ENCODE measurements at places on chromosomes 5 and 9.

DNA sequence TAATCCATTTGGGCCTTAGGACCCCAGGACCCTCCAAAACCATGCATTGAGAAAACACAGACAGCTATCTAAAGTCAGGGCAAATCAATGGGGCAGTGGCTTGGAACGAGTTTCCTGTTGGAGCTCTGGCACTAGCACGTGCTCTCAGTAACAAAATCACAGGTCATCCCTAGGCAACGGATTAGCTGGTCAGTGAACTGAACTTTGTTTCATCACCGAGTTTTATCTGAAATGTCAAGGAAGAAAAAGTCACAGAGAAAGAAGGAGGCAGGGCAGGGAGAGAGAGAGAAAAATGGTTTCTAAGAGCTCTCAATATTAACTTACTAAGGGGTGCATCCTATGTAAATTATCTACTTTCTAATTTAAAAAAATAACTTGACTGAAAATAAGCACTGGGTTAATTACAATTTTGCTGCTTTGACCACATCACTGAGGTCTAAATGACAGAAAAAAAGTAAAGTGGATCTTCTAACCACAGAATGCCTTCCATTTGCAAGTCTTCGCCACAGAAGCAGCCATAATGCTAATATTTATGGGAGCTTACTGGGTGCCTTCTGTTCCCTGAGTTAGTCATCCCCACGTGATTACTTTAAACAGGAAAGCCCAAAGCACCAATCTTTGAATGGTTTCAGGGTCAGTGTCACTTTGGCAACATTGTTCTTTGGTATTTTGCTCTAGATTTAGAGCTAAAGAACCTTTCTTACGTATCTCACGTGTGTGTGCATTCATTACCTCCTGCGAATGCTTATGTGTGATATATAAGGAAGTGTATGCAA lies 503.9 kb downstream of the RASEF start:
- no peak for DNase-seq

DNA sequence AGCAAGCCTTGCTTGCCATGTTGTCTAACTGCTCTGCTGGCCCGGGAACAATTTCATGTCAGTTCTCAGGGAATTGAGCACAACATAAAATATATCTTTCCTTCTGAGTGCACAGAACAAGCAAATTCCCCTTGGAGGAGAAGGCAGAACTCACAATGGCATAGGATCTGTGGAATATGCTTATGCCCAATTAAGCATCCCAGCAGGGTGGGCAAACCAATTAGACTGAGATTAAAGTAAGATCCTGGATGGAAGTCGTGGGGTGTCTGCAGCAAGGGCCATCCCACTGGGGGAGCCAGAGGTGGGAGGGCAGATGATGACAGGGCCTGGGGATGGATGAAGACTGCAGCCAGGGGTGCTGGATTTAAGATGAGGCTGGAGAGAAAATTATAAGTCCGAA lies 114.1 kb downstream of the BRINP1 start:
- no peak for DNase-seq

- no peak for DNase-seq
Observed at GRCh38 chr9:92952906-92953610, 5.7 kb downstream of the FGD3 start.

GRCh38 chr5:135214897-135215616 lies 181.0 kb upstream of the PITX1 start:
- DNase-seq = no peak

DNA sequence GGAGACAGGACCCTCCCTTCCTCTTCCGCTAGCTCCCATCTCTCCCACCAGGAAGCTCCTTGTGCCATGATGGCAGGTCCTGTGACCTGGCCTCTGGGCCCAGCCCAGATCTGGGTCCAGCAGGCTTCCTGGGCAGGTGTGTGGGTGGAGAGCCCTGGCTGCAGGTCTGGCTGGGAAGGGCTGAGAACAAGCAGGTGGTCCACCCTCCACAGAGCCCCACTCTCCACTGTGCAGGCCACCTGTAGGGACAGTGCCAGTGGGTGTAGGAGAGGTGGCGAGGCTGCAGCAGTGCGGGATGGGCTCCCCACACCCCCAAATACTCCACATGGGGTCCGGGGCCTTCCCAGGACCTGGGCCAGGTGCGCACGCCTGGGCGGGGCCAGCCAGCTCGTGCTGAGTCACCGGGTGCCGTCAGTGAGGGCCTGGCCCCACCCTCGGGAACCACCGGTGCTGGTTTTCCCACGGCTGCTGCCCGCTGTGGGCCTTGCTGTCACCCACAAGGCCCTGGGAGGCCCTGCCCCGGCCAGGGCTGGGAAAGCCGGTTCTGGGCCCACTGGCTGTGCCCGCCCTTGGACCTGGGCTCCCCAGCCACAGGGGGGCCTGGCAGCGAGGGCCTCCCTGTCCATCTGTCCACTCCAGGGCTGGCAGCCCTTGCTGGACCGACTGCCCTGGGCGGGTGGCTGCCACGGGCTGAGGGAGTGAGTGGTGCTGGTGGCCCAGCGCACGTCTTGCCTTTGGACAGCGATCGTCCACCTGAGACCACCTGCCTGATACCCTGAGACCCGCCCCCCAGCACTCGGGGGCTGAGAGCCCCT lies 9.3 kb upstream of the NRARP start:
- no peak for DNase-seq

DNA sequence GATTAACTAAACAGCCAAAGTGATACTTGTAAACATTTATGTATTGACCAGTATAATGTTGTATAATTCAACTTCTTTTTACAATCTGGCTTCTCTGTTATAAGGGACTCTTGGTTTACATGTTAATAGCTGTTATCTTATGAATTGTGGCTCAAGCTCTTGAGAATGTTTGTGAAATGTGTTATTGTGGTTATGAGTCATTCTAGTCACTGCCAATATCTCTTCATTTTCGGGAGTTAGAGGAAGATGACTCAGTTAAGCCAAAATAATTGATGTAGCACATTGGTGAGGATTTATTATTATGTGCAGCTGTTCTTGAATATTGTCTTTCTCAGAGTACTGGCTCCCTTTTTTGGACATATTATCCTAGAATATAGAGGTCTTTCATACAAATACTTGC lies 655.2 kb upstream of the RIOK2 start:
- DNase-seq = no peak

DNA sequence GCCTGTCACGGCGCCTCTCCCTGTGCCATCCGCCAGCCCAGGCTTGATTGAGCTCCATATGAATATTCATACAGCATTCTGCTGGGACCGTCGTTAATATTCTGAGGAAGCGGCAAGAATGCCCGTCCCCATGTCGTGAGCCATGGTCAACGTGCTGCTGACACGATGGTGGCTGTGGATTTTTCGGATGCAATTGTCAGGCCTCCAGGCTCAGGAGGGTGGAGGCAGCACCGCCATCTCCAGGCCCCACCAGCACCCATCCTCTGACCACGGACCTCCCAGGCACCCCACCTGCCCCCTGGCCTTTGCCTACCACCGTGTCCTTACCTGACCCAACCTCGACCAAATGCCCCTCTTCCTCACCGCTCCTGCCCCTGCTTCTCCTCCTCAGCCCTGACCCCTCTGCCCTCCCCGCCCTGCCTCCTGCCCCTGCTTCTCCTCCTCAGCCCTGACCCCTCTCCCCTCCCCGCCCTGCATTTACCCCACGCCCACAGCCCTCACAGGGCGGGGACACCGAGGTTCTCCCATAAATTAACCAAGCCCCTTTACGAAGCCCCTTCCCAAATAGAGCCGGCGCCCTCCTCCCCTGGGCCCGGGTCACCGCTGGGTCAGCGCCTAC lies 9.9 kb downstream of the TMEM250 start:
- DNase-seq = no peak

DNA sequence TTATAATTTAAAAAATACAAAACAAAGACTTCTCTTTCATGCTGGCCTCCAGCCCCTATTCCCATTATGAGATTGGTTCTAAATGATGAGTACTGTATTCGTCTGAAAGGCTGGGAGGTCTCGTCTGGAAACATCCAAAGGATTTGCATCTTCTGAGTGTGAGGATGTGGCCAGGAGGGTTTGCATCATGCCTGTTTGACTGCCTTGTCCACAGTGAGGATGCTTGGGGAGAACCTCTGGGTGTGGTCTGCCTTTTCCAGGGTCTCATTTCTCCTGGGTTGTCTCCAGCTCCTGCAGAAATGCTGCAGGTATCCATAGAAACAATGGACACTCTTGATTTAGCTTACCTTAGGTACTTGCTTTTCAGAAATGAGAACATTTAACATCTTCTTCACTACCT lies 26.4 kb upstream of the CXCL14 start:
- no peak for DNase-seq

DNA sequence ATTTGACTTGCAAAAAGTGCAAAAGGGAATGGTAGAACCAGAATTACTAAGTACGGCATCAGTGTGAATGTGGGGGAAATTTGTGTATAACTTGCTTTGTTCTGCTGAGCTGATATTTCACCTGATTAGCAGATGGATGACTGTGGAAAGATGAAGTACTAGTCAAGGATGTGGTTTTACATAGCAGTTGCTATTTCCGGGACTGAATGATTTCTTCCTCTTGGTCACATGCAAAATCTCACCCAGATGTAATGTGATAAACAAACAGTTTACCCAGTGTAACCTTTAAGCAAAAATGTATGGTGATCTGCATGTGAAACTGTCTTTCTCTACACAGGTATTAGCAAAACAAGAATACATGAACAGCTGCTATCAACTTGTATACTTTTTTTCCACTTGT lies 46.1 kb downstream of the DCP2 start:
- no peak for DNase-seq

GRCh38 chr5:128487041-128487440 lies 51.0 kb downstream of the FBN2 start:
- no peak for DNase-seq

DNA sequence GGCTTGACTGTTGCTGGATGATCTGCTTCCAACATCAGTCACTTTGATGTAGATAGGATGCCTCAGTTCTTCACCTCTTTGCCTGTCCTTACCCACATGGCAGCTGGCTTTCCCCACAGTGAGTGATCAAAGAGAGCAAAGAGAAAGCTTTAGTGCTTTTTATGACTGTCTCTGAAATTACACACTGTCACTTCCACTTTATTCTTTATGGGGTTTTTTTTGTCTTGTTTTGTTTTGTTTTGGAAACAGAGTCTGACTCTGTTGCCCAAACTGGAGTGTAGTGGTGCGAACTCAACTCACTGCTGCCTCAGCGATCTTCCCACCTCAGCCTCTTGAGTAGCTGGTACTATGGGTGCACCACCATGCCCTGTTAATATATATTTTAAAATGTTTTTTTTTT lies 32.4 kb upstream of the C5orf24 start:
- no peak for DNase-seq

DNA sequence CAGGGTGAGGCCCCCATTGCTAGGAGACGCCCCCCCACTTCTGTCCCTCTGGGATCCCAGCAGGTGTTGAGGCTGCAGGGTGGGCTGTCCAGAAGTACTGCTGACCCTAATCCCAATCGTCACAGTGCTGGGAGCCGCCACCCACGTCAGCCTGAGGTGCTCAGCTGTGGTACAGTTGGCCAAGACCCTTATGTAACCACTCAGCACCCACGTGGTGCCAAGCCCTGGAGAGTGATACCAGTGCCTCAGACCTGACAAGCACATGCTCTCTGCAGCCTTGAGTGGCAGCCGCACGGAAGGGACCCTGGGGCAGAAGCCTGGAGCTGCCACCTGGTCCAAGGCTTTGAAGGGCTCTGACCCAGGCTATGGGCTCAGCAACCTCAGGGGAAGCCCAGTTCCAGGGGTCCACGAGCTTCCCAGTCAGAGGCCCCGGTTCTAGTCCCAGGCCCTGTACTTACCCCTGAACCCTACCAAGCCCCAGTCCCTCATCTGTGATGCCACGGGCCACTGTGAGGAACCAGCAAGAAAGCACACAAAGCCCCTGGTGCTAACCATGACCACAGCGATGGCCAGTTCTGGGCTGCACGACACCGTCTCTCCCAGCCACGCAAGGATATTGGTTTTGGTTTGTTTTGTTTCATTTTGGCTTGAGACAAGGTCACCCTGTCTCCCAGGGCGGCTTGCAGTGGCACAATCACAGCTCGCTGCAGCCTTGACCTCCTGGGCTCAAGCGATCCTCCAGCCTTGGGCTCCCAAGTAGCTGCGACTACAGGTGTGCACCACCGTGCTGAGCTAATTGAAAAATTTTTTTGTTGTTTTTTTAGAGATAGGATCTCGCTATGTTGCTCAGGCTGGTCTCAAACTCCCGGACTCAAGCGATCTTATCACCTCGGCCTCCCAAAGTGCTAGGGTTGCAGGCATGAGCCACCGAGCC lies 50.7 kb downstream of the DBH start:
- no peak for DNase-seq

GRCh38 chr9:69899491-69899890 lies 78.9 kb downstream of the CFAP95 start:
- no peak for DNase-seq

- DNase-seq = no peak
Observed at GRCh38 chr5:168654211-168654721, 75.1 kb upstream of the PANK3 start.

DNA sequence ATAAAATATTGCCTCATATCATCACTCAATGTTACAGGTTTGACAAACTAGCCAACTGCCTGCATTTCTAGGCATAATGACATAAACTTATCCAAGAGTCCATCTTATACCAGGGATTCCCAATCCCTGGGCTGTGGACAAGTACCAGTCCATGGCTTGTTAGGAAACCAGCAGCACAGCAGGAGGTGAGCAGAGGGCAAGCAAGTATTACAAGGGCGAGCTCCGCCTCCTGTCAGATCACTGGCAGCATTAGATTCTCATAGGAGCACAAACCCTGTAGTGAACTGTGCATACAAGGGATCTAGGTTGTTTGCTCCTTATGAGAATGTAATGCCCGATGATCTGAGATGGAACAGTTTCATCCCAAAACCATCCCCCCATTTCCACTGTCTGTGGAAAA lies 144.9 kb downstream of the PRKACG start:
- DNase-seq = no peak

DNA sequence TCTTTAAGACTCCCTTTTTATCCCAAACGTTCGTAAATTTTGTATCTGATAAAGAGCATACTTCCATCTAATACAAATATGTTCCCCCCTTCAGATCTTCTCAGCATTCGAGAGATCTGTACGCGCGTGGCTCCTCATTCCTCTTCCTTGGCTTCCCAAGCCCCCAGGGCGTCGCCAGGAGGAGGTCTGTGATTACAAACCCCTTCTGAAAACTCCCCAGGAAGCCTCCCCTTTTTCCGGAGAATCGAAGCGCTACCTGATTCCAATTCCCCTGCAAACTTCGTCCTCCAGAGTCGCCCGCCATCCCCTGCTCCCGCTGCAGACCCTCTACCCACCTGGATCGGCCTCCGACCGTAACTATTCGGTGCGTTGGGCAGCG lies 19.9 kb downstream of the CDKN2A start:
- DNase-seq = no peak

- DNase-seq = peak; percentile 64
Observed at GRCh38 chr5:132272311-132273210, 15.1 kb downstream of the PDLIM4 start.

DNA sequence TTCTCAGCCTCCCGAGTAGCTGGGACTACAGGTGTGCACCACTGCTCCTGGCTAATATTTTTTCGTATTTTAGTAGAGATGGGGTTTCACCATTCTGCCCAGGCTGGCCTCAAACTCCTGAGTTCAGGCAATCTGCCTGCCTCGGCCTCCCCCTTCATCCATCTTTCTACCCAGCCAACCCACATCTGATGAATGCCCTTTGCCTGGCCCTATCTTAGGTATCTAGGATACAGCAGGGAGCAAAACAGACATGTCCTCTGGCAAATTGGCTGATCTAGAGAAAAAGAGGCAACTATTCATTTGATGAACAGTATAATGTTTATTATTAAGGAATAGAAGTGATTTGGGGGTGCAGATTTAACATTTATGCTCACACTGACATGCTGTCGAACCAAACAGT lies 123.0 kb downstream of the TRIO start:
- DNase-seq = no peak

- DNase-seq = no peak
Observed at GRCh38 chr9:107158321-107158720, 124.8 kb upstream of the RAD23B start.
